Sigmoid colon (tissue), 7 donors: ENCODE measurements at places on chromosomes 7 and 10.

- DNase-seq = peak; percentile 29
- no peak overlapping the region for H3K27ac ChIP-seq
- no peaks in the 10 kb centered on the region for H3K27me3 ChIP-seq
- no peaks in the 10 kb centered on the region for H3K36me3 ChIP-seq
- H3K4me1 ChIP-seq = no peaks in the 10 kb centered on the region
- no peak overlapping the region for H3K4me3 ChIP-seq
Observed at GRCh38 chr10:69640196-69640980, 10.3 kb downstream of the FAM241B start.

DNA sequence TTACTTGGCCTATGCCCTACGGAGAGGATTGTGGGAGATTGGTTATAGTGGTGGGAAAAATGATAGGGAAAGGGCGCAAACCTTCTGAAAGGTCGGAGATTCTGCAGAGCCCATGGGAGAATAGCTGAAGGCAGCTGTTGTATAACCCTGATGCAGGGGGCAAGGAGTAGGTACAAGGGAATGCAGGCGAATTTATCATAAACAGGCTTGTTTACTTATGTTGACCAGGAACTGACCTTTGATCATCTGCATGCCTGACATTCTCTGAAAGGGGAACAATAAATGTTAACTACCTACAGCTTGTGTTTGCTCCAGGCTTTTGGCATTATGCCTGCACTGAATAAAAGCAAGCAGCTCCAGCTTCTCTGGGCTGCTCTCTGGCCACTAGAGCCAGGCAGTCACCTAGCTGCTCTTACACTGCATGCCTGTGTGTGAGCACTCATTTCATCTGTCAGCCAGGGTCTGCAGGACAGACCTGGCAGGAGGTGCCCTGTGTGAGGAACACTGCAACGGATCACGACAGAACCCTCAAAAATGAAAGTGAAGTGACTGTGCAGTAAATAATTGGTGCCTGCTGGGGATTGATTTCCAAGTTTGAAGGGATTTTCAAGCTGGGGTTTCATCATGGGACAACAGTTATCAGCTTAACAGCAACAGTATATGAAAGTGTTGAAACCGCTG, 31.1 kb upstream of the ABCA13 start:
- peaks cover 8% of the 10 kb centered on the region for H3K4me1 ChIP-seq
- no peaks in the 10 kb centered on the region for H3K27me3 ChIP-seq
- H3K36me3 ChIP-seq = no peaks in the 10 kb centered on the region
- H3K4me3 ChIP-seq = no peak overlapping the region
- no peak overlapping the region for H3K27ac ChIP-seq

- H3K27me3 ChIP-seq = no peaks in the 10 kb centered on the region
- no peaks in the 10 kb centered on the region for H3K4me1 ChIP-seq
- no peaks in the 10 kb centered on the region for H3K36me3 ChIP-seq
- H3K4me3 ChIP-seq = no peak overlapping the region
- no peak for DNase-seq
Observed at GRCh38 chr7:95472581-95473161, 13.1 kb upstream of the ASB4 start.

DNA sequence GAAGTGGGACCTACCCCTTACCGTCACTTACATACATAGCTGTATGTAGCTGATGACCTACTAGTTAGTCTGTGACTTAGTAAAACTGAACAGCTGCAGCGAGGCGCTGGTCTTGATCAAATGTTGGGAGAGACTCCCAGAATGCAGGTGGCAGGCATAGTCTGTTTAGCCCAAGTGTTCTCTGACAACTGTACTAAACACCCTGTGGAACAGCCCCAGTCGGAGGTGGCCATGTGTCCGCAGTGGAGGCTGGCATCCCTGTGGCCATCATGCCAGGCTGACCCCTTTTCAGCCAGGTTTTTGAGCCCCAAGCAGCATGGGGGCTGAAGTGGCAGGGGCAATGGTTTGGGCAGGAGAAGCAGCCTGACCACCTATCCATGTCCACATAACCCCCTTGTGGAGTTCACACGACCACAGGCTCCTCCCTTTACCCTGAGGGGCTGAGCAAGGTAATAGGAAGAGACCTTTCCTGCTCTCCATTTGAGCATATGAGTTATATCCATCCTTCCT, 7.2 kb downstream of the ADCY1 start:
- no peak overlapping the region for H3K27ac ChIP-seq
- H3K27me3 ChIP-seq = peaks cover 22% of the 10 kb centered on the region
- H3K4me3 ChIP-seq = no peak overlapping the region
- peak; percentile 22 for DNase-seq
- no peaks in the 10 kb centered on the region for H3K4me1 ChIP-seq

DNA sequence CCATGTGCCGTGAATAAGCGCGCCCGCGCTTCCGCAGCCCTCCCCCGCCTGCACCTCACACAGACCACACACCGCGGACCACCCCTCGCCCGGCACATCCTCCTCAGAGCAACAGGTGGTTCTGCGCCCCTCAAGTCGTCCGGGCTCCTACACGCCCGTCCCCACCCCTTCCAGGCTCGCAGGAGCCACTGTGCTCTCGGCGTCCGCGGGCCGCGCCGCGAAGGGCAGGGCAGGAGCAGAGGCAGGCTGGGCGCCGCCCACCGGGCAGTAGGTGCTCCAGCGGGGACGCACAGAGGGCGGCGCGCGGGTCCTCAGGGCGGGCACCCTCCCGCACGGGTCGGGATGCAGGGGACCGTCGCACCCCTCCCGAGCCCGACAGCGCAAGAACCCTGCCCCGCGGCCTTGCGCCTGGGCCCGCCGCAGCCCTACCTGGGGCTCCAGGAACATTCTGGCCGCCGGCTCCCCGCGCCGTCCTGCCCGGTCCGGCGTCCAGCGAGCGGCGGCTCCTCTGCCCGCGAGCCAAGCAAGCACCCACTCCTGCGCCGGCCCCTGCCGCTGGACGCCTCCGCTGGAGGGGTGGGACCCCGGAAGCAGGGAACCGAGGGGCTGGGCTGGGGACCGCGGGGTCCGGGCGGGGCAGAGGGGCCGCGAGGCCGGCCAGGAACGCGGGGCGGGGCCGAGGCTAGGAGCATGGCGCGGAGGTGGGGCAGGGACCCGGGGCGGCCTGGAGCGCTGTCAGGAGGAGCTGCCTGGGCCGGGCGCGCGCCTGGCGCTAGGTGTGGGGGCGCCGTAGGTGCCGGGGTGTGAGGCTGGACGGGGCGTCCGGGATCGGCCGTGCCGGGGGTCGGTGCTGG, 37.4 kb downstream of the RASGEF1A start:
- H3K4me3 ChIP-seq = peak overlapping the region; percentile 40
- H3K4me1 ChIP-seq = peaks cover 11% of the 10 kb centered on the region
- peaks cover 23% of the 10 kb centered on the region for H3K27me3 ChIP-seq
- no peak overlapping the region for H3K27ac ChIP-seq
- peak; percentile 53 for DNase-seq
- H3K36me3 ChIP-seq = no peaks in the 10 kb centered on the region

DNA sequence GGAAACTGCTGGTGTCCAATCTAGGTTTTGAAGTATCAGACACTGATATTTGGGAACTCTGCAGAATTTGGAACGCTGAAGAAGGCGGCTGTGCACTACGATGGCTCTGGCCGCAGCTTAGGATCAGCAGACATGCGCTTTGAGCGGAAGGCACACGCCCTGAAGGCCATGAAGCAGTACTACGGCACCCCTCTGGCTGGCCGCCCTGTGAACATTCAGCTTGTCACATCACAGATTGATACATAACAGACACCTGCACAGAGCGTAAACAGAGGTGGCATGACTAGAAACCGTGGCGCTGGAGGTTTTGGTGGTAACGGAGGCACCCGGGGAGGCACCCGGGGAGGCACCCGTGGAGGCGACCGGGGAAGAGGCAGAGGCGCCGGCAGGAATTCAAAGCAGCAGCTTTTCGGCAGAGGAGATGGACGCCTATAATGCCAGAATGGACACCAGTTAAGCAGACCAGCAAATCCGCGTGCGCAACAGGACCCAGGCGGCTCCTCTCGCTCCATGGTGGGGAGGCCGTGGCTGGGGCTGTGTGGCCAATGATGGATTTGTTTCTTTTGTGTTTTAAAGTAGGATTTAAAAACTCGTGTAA, 22.2 kb upstream of the CCL24 start:
- H3K4me1 ChIP-seq = no peaks in the 10 kb centered on the region
- DNase-seq = no peak
- no peak overlapping the region for H3K27ac ChIP-seq
- no peaks in the 10 kb centered on the region for H3K27me3 ChIP-seq

GRCh38 chr10:77289790-77290189, 347.8 kb downstream of the KCNMA1 start:
- no peak overlapping the region for H3K4me3 ChIP-seq
- H3K4me1 ChIP-seq = peaks cover 4% of the 10 kb centered on the region
- no peak for DNase-seq

- H3K27ac ChIP-seq = no peak overlapping the region
- no peak overlapping the region for H3K4me3 ChIP-seq
- no peaks in the 10 kb centered on the region for H3K4me1 ChIP-seq
- no peak for DNase-seq
Observed at GRCh38 chr10:67705921-67706320, 9.9 kb upstream of the CTNNA3 start.

- no peaks in the 10 kb centered on the region for H3K36me3 ChIP-seq
- peaks cover 16% of the 10 kb centered on the region for H3K4me1 ChIP-seq
- DNase-seq = peak; percentile 96
- H3K27me3 ChIP-seq = no peaks in the 10 kb centered on the region
- peak within 1 kb of the TSS; percentile 97 for H3K4me3 ChIP-seq
- H3K27ac ChIP-seq = peak within 1 kb of the TSS; percentile 97
Observed at GRCh38 chr7:134458806-134459698, at the start of gene AKR1B1. Gene AKR1B1, minus strand, starts transcription at chr7:134459100. Its CDS starts 38 bp downstream, at chr7:134459062.

- H3K4me3 ChIP-seq = no peak overlapping the region
- no peaks in the 10 kb centered on the region for H3K36me3 ChIP-seq
- no peak overlapping the region for H3K27ac ChIP-seq
- no peak for DNase-seq
Observed at GRCh38 chr7:153247926-153248325, 488.4 kb downstream of the ACTR3B start.

- H3K4me3 ChIP-seq = no peak overlapping the region
- H3K27me3 ChIP-seq = no peaks in the 10 kb centered on the region
- H3K27ac ChIP-seq = no peak overlapping the region
- DNase-seq = no peak
- no peaks in the 10 kb centered on the region for H3K36me3 ChIP-seq
Observed at GRCh38 chr10:4372601-4373000, 453.4 kb upstream of the AKR1E2 start.

DNA sequence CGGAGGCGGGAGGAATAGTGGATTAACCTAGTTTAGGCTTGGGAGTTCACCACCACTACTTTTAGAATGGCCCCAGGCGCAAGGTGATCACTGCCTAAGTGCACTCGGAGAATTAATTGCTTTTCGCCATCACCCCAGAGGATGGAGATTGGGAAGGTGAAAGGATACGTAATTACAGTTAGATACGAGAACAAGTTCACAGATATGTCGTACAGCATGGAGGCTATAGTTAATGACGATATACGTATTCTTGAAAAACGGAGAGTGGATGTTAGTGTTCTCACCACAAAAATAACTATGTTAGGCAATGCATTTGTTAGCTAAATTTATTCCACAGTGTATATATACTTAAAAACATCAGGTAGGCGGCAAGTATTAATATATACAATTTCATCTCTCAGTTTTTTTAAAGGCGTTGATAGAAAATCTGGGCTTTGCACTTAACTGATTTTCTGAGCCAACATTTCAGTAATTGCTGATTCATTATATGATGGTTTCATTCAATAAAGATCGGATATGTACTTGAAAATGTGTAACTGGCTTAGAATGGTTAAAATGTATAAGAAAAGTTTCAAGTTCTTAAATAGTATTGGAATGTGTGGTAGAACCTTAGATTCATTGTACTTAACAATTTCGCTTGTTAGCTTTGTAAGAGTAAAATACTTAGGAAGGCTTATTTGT, 683 bp downstream of the CDC123 start:
- H3K27me3 ChIP-seq = no peaks in the 10 kb centered on the region
- DNase-seq = no peak
- H3K4me3 ChIP-seq = peak overlapping the region; percentile 86
- H3K27ac ChIP-seq = peak overlapping the region; percentile 87

DNA sequence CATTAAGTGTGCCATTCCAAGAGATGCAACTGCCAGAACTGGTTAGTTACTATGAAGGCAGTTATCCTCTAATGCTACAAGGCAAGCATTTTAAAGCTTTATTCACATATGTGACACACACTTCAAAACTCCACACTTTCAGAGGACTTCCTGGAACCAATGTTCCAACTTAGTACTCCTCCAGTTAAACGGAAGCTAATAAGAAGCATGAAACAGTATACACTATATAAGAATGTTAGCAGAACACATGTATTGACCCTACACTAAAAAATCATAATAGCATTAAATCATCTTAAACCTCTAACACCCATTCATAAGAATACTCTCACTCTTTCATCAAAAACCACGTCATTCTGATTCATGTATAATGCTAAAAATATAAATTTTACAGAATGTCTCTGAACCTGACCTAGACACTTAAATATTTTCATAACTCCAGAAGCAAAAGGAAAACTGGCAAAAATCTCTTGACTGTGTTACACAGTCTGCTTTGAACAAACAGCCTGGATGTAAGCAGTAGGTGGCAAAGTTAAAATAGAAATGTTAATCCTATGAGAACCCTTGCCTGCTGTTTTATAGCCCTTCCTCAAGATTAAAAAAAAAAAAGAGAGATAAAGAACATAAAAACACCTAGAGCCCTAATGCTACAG, 135.0 kb downstream of the SEMA3C start:
- H3K36me3 ChIP-seq = no peaks in the 10 kb centered on the region
- peaks cover 73% of the 10 kb centered on the region for H3K4me1 ChIP-seq
- DNase-seq = no peak

- H3K4me1 ChIP-seq = peaks cover 12% of the 10 kb centered on the region
- no peaks in the 10 kb centered on the region for H3K36me3 ChIP-seq
- no peak for DNase-seq
- no peak overlapping the region for H3K27ac ChIP-seq
Observed at GRCh38 chr7:43756368-43757072, 2.0 kb upstream of the BLVRA start.

DNA sequence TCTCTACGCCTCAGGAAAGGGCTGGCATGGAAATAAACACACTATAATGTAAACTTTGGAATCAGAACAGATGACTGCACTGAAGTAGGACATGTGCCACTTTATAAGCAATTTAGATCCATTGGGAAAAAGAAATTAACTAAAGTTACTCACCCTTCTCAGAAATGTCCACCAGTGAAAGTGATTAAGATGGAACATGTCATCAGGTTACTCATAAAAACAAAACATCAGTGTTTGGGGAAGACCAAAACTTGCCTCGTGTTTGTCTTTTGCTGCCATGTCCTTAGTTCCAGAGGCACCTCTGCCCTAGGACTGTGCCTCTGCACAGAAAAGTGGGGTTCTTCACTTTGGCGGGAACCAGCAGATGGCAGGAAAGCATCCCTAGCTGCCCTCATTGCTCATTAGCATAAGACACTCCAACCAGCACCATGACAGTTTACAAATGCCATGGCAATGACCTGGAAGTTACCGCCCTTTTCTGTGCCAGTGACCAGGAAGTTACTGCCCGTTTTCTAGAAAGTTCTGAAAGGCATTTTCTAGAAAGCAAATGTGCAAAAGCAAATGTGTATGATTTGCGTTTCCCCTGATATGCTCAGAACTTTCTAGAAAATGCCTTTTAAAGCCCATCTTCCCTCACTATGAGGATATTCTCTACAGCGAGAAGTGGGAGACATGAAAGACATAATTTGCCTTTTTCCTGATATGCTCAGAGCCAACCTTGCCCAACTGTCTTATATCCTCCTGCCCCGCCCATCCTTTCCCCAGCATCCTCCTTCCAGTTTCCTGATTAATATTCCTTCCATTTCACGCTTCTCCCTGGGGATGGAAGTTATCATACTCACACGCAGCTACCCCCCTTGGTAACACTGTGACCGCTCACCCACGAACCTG, 258.2 kb downstream of the USP6NL start:
- H3K36me3 ChIP-seq = no peaks in the 10 kb centered on the region
- no peaks in the 10 kb centered on the region for H3K4me1 ChIP-seq
- H3K4me3 ChIP-seq = no peak overlapping the region
- no peak for DNase-seq
